Activated CD8-positive, alpha-beta memory T cell treated with anti-CD3 and anti-CD28 coated beads, Interleukin-2, amount 10 ng/mL, durations not matched to agents 7 days and 5 days (primary cell): ENCODE measurements at places on chromosomes 5 and 9. TPM values are rescaled to one million over a fixed set of nuclear protein-coding genes. Genes with fewer than 3 reads are reported as not detected.

- peaks cover 24% of the 10 kb centered on the region for H3K4me1 ChIP-seq
- no peak overlapping the region for H3K27ac ChIP-seq
- no peak for DNase-seq
- no peak overlapping the region for H3K4me3 ChIP-seq
- H3K36me3 ChIP-seq: no peaks in the 10 kb centered on the region
Measured at GRCh38 chr9:99264070-99264680, 42.1 kb downstream of the SEC61B start.

DNA sequence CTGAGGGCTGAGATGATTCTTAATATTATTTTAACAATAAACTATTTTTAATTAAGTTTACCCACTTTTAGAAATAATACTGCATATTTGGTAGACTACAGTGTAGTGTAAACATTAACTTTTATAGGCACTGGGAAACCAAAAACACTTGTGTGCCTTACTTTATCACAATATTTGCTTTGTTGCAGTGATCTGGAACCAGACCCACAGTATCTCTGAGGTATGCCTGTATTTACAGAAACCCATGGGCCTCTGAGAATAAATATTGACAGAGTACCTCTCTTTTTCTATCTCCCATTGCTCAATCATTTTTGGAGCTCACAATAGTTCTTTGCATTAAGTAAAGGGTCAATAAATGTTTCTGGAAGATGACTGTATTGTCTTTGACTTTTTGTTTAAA is 73.3 kb downstream of the SLCO4C1 start:
- no peaks in the 10 kb centered on the region for H3K4me1 ChIP-seq
- H3K4me3 ChIP-seq: no peak overlapping the region
- DNase-seq: no peak
- no peaks in the 10 kb centered on the region for H3K36me3 ChIP-seq
- H3K27me3 ChIP-seq: peaks cover 10% of the 10 kb centered on the region

DNA sequence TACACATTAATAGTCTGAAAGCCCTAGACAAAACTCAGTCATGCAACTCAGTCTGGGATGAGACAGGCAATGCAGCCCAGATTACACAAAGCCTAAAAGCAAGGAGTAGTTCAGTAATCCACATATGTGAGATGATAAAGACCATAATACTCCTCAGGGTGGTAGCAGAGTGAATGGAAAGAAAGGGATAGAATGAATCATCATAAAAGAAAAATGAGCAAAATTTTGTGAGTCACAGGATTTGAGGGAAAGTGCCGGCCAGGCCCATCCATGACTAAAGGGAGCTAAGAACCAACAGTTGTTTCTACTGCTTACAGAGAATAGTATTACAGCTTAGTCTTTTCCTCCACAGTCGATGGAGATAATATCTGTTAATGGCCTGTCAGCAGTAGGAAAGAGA is 90.0 kb upstream of the POU5F2 start:
- no peak overlapping the region for H3K4me3 ChIP-seq
- H3K27ac ChIP-seq: no peak overlapping the region
- H3K36me3 ChIP-seq: peaks cover 13% of the 10 kb centered on the region
- no peak for DNase-seq
- H3K27me3 ChIP-seq: no peaks in the 10 kb centered on the region

DNA sequence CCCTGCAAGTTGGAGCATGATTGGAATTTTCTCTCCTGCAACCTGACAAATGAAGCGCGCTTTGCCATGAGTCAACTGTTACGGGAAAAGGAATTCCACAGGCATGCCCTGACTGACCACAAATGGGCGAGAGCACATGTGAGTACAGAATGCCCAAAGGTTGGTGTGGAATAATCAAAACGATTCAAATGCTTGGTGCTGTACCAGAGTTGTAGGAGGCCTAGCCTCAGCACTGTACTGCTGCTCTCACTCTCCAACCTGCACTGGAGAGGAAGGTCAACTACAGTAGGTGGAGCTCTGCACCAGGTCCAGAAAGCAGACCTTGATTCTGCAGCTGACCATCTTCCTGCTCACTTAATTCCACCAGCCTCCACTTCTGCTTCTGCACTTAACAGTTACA is 406.9 kb upstream of the ACTBL2 start:
- H3K4me1 ChIP-seq: no peaks in the 10 kb centered on the region
- no peaks in the 10 kb centered on the region for H3K36me3 ChIP-seq
- no peaks in the 10 kb centered on the region for H3K27me3 ChIP-seq
- no peak for DNase-seq

DNA sequence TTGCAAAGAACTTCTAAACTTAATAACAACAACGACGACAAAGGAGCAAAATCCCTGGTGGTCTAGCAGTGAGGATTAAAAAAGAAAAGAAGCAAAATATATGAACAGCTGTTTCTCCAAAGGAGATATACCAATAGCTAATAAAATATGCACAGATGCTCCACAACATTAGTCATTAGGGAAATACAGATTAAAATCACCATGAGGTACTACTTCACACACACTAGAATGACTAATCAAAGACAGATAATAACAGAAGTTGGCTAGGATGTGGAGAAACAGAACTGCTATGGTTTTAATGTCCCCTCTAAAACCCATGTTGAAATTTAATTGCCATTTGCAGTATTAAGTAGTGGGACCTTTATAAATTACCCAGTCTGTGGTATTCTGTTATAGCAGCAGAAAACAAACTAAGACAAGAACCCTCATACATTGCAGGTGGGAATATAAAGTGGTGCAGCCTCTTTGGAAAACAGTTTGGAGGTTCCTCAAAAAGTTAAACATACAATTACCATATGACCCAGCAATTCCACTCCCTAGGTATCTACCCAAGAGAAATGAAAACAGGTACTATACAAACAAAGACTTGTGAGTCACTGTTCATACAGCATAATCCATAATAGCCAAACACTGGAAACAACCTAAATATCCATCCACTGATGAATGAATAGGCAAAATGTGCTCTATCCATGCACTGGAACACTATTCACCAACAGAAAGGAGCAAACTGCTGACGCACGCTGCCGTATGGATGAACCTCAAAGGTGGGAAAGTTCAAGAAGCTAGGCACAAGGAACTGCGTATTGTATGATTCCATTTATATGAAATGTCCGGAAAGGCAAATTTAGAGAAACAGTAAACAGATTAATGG is 11.4 kb upstream of the DUSP1 start:
- DNase-seq: no peak
- H3K4me3 ChIP-seq: no peak overlapping the region
- H3K27ac ChIP-seq: no peak overlapping the region
- H3K27me3 ChIP-seq: no peaks in the 10 kb centered on the region
- H3K36me3 ChIP-seq: no peaks in the 10 kb centered on the region

DNA sequence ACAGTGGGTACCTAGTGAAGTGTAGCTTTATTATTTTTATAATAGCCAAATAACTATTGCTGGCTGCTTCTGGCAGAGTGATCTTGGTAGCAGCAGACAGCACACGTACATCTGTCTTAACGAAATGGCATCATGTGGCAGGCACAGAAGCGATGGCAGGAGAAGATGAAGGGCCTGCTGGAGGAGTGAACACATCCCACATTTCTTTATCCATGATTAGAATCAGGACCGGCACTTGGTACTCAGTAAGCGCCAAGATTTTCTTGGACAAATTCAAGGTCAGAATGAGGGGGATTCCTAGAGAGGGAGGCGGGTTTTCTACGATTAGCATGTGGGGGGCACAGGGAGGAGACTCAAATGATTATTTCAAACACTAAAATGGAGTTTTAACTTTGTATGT is 23.0 kb upstream of the ZNF366 start:
- no peaks in the 10 kb centered on the region for H3K36me3 ChIP-seq
- peaks cover 2% of the 10 kb centered on the region for H3K27me3 ChIP-seq
- H3K27ac ChIP-seq: no peak overlapping the region
- no peaks in the 10 kb centered on the region for H3K4me1 ChIP-seq

DNA sequence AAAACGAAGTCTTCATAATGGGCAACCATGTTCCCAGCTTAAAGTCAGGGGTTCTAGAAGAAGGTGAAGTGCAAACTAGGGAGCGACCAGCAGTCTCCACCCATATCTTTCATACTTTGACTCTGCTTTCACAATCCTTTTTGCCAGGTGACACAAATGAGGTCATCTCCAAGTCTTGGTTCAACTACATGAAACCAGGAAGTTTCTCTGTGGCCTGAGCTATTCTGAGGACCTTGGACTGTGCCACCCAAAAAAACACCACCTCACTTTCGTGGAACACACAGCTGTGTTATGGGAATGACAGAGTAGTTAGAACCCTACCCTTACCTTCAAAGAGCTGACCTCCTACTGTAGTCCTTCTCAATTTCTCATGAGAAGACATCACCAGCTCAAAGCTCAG is 309.2 kb downstream of the AGTPBP1 start:
- no peak overlapping the region for H3K4me3 ChIP-seq
- no peak for DNase-seq

DNA sequence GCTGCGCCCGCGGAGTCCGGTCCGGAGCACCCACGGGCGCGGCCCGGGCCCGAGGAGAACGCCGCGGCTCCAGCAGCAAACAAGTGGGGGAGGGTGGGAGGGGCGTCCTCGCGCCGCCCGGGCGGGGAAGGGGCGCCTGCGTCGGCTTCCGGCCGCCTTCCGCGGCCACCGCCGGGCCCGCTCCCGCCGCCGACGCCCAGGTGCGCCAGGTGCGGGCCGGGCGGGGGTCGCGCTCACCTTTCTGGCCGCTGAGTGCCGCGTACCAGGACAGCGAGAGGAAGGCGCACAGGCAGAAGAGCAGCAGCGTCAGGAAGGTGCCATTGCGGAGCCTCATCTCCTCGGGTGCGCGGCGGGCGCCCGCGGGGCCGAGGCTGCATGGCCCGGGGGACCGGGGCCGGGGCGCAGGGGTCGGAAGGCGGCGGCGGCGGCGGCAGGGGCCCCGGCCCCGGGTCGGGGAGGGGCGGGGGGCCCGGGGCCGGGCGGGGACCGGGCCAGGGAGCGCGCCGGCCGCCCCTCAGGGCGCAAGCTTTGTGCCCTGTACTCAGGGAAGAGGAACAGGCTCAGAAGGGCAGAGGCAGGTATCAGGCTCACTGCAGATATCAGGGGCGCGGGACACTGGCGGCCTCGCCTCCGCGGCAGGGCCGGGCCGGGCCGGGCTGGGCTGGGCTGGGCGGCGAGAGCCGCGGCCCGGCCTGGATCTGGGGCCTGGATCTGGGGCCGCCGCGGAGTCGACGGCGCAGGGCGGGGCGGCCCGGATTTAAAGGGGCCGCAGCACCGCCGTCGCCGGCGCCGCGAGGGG is at the start of gene MGAT4B:
Gene MGAT4B (minus strand): TSS at position 617 of the 799 bp plus-strand sequence. CDS start 283 bp downstream, at position 334.
- peak within 1 kb of the TSS; percentile 77 for H3K27ac ChIP-seq
- peak; percentile 77 for DNase-seq
- peak within 1 kb of the TSS; percentile 70 for H3K4me3 ChIP-seq
- H3K27me3 ChIP-seq: no peaks in the 10 kb centered on the region

- H3K27ac ChIP-seq: no peak overlapping the region
- H3K4me1 ChIP-seq: no peaks in the 10 kb centered on the region
- no peak overlapping the region for H3K4me3 ChIP-seq
- H3K36me3 ChIP-seq: no peaks in the 10 kb centered on the region
- no peak for DNase-seq
Measured at GRCh38 chr5:59446356-59446755, 447.2 kb downstream of the PDE4D start.

DNA sequence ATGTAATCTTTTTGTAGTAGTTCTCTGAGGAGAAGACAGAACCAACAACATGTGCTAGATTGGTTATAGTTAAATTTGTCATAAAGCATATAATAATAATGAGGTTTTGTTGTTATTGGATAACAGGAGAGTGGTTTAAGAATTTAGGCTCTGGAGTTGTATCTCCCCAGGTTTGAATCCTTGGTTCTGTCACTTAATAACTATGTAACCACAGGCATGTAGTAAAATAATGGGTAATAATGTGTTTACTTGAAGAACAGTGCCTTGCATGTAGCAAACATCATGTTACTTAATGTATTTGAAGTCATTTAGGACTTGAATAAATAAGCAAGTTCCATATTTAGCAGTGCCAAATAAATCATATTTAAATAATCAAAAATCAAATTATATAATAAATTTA is 55.8 kb downstream of the NSD1 start:
- no peak overlapping the region for H3K27ac ChIP-seq
- no peak overlapping the region for H3K4me3 ChIP-seq
- H3K36me3 ChIP-seq: peaks cover 9% of the 10 kb centered on the region

GRCh38 chr5:127041571-127041970 is 11.2 kb upstream of the MARCHF3 start:
- DNase-seq: no peak
- H3K27me3 ChIP-seq: no peaks in the 10 kb centered on the region
- no peaks in the 10 kb centered on the region for H3K4me1 ChIP-seq
- no peaks in the 10 kb centered on the region for H3K36me3 ChIP-seq

GRCh38 chr5:170176916-170177315 is 55.9 kb upstream of the C5orf58 start:
- H3K36me3 ChIP-seq: no peaks in the 10 kb centered on the region
- DNase-seq: no peak
- H3K27me3 ChIP-seq: peaks cover 17% of the 10 kb centered on the region
- no peaks in the 10 kb centered on the region for H3K4me1 ChIP-seq
- H3K27ac ChIP-seq: no peak overlapping the region

- no peak for DNase-seq
- no peaks in the 10 kb centered on the region for H3K36me3 ChIP-seq
- H3K27me3 ChIP-seq: no peaks in the 10 kb centered on the region
Measured at GRCh38 chr5:170439944-170440269, 50.7 kb upstream of the KCNMB1 start.

DNA sequence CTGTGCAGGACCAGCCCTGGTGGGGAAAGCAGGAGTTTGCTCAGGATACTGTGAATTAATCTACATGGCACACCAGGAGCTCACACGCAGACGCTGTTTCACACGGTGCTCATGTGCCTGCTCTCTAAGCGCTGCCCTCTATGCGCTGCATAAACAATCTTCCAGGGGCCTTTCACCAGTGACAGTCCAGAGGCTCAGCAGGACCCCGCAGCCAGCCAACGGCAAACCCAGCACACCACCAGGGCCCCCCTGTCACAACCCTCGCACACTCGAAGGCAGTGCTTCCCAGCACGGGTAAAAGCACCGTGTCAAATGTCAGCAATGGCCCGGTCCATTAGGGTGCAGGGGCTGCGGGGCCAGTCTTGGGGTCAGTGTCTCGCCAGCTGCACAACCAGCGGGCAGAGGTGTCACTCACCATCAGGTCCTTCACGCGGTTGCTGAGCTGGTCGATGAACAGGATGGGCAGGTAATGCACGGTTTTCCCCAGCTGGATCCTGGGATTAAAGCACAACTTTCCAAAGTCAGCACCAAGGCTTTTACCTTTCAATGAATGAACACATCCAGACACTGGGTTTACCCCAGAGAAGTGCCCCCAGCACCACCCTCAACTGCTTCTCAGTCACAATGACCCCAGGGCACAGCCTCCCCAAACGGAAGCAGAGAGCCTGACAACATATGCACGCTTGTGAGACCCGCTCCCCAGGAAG is 7.3 kb downstream of the CLPTM1L start:
- H3K4me3 ChIP-seq: no peak overlapping the region
- peaks cover 10% of the 10 kb centered on the region for H3K4me1 ChIP-seq
- DNase-seq: no peak
- peaks cover 35% of the 10 kb centered on the region for H3K36me3 ChIP-seq

- H3K27ac ChIP-seq: no peak overlapping the region
- no peak for DNase-seq
- H3K36me3 ChIP-seq: no peaks in the 10 kb centered on the region
- no peak overlapping the region for H3K4me3 ChIP-seq
- H3K27me3 ChIP-seq: no peaks in the 10 kb centered on the region
Measured at GRCh38 chr5:101580591-101580990, 677.5 kb upstream of the ST8SIA4 start.

Gene HDAC3
- 87.1 TPM for total RNA-seq

Gene RNF183
- total RNA-seq: not detected

Gene KCNV2
- total RNA-seq: not detected

Gene PIP5K1B
- 0.85 TPM for total RNA-seq

Gene PCDHA1
- not detected for total RNA-seq

Gene GM2A
- 13.4 TPM for total RNA-seq

Gene RIOK2
- 28.0 TPM for total RNA-seq

Gene RNF208
- 2.9 TPM for total RNA-seq

Gene GCNT1
- total RNA-seq: 25.0 TPM

Gene SEMA4D
- 408 TPM for total RNA-seq

Gene CPEB4
- total RNA-seq: 15.8 TPM

Gene IL5
- 0.35 TPM for total RNA-seq

Gene CEL
- 1.7 TPM for total RNA-seq

Gene GRPEL2
- total RNA-seq: 27.2 TPM
